NAMALWA (cell line): ENCODE measurements at places on chromosomes 4 and X.

DNA sequence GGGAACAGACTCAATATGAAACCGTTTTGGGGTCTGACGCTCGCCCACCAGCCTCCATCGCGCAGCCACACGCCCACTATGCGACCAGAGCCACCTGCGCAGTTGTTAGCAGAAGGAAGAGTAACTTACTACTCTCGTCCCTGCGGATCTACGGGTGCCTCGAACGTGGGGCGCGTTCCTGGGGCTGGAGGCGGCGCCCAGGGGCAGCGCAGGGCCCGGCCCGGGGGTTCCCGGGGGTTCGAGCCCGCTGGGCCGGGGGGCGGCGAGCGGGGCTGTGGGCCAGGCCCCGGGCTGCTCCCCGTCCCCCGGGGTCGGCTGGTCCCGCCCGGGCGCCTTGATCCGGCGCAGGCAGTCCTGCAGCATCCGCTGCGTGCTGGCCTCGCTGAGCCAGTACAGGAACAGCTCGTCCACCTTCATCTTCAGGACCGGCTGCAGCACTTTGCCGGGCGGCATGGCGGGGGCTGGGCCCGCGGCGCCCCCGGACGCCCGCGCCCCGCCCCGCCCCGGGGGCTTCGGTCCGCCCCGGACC, 404 bp downstream of the PPP2R3B start:
- DNase-seq = peak; percentile 41

- DNase-seq = peak; percentile 59
These were observed 338 bp upstream of the KLHL2 start for GRCh38 chr4:165207016-165207430.

DNA sequence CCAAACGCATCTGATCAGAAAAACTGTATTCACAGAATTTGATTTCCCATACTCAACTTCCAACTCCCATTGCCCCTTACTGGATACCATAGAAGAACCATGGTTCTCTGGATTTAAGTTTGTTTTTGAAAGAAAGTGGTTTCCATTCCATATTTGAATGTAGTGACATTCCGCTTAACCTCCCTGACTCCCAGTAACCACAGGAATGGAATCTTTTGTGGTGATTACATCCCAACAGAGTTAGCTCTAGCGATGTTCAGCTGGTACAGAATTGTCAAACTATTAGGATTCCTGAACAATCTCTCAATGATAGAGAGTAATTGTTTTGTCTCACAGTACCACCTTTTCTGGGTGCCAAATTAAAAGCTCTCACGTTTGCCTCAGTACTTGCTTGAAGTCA, 1.7 kb downstream of the NUDT10 start:
- no peak for DNase-seq

DNA sequence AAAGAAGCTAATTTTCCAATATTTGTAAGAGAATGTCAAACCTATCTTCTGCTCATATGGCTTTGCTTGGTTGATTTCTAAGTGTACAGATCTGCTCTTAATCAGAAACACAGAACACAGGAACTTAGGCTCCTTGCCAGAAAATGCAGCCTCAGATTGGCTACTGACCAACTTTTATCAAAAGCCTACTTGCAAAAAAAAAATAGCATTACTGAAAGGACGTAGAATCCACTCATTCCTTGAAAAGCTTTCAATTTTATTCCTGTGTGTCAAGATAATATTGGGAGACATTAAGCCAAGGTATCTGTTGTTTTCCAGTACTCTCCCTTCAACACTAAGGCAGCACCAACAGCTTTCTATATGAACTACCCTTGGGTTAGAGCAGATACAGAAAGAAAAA, 127.6 kb upstream of the INTU start:
- no peak for DNase-seq

- DNase-seq = no peak
These were observed 14.7 kb upstream of the RBMXL3 start for GRCh38 chrX:115174548-115174947.

GRCh38 chrX:39017716-39018115, 216.5 kb downstream of the MID1IP1 start:
- DNase-seq = no peak

DNA sequence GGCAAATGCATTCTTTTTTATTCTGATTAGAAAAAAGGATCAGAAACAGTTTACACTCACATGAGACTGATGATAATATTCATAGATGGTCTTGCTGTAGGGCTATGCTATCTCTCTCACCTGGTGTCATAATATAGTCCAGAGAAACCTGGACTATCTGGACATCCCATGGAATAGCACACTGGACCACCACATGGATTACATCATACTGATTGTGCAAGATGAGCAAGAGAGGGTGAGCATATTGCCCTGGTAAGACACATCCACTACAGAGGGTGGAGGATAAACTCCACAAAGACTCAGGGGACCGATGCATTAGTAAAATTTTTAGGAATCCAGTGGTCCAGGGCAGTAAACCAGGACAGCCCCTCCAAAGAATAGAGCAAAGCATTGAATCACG, 8.2 kb downstream of the SYN1 start:
- no peak for DNase-seq

DNA sequence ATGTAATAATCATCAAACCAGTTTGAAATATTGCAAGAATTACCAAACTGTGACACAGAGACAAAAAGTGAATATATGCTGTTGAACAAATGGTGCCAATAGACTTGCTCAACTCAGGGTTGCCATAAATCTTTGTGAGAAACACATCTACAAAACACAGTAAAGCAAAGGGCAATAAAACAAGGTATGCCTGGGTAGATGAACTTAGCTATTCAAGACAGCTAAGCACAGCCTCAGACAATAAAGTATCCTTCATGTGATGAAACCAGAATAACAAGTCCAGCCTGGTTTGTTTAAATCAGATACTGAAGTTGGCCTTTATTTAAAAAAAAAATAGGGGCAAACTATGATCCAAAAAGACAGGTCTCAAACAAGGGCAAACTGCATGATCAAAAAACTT, 19.2 kb downstream of the LAMTOR3 start:
- DNase-seq = no peak

- DNase-seq = no peak
These were observed 68.8 kb downstream of the SEC24D start for GRCh38 chr4:118767109-118767508.

DNA sequence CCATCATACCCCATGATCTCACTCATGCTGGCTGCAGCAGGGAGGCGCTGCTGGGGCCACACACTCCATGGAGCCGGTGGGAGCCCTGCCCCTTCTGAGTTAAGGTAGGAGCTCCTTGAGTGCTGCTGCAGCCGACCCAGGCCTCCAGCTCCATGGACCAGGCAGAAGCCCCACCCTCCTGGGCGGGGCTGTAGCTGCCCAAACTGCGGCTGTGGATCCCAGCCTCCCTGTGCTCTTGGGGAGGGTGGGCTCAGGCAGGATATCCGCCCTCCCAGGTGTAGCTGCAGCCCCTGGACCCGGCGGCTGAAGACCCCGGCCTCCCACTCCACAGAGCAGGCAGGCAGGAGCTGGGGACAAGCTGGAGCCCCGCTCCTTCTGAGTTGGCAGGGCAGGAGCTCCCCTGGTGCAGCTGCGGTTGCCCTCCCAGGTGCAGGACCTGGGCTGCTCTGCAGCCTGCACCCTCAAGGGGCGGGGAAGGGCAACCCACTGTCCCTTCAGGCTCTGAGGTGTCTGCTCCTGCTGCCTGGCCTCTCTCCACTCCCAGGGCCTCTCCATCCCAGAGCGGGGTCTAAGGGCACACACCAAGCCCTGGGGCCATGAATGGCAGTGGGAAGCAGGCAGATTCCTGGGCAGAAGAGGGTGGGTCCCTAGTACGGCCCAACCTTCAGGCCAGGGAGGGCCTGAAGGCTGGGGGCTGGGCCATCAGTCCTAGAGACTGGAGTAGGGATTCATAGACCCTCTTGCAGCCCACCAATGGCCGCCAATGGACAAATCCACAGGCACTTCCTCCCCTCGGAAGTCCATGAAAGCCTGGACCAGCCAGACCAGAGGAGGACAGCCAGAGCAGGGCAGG, 466.1 kb downstream of the DTHD1 start:
- DNase-seq = no peak

GRCh38 chrX:130702867-130703707, 199.9 kb downstream of the ENOX2 start:
- DNase-seq = no peak

- no peak for DNase-seq
These were observed 47.4 kb upstream of the GPM6B start for GRCh38 chrX:13864264-13864663.

DNA sequence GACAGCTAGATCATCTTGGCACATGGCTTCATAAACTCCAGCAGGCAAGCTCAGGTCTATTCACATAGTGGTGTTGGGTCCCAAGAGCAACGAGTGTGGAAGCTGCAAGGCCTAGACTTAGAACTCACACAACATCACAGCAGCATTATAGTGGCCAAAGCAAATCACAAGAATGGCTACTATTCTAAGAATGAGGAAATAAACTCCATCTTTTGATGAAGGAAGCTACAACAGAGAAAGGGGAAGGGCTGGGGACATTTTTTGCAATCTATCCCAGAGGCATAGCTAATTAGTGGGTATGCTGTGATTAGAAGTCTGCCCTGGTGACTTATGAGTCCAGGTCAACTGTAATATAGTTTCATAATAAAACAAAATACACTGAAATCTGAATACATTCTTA, 42.9 kb upstream of the TAB3 start:
- DNase-seq = no peak

DNA sequence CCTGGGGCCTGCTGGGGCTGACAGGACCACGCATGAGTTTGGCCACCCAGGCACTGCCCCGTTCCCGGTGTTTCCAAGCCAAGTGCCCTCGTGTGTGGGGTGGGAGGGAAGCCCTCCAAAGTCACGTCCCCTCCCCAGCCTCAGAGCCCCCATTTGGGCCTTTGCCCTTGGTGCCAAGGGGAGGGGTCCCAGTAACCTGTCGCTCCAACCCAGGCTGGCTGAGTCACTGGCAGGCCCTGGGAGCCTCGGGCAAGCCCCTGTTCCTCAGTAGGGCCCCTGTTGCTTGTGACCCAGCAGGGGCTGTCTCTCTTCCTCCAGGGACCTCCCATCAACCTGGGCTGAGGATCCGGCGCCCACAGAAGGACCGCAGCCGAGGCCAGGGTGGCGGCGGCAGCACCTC, 10.7 kb upstream of the HAUS7 start:
- no peak for DNase-seq

DNA sequence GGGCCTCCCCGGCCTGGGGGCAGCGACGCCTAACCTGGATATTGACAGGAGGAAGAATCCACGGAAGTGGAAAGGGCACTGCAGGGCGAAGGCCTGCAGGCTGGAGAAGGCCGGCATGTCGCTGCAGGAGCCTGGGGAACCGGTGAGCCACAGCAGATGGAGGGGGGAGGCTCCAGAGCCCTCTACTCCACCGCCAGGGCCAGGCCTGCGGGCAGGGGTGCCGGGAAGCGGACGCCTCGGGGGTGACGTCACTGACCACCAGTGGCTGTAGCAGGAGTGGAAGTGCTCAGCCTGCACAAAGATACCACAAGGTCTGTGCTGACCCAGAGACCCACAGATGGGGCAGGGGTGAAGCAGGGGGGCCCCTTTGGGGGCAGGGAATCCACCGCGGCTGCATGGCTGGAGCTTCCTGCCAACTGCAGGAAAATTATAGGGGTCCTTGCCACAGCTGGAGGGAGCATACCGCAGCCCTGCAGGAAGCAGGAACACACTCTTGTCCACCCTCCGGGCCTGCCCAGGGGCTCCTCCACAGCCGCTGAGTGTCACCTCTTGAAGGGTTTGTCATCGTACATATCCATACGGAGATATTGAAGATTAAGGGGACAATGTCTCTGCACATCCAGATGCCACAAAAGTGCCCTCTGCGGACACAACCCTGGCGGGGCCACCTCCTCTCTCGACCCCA, 7.6 kb upstream of the HTRA3 start:
- no peak for DNase-seq

- DNase-seq = peak; percentile 33
These were observed 196.2 kb downstream of the SNCA start for GRCh38 chr4:89640620-89641366.

DNA sequence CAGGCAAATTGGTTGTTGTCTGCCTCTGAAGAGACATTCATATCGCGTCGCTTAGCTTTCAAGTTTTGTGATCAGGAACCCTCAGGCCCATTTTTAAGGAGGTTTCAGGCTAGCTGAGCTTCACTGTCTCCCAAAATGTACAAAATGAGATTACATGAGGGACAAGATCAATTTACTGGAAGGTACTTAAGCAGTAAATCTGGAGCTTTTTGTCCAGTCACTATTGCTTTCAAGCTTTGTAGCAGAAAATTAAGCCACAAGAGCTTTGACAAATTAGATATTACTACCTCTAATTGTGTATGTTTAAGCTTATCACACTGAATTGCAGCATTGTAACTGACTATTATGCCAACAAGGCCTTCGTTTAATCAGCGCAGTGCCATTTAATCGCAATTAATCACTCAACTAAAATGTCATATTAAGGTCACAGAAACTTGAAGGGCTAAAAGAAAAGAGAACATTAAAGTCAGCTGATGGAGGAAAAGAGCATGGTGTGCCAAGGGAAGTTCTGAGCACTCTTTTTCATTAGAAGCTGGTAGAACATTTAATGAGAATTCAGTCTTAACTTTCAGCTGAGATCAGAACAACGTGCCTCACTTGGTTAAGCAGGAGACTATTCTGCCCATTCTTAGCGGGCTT, 353.0 kb downstream of the FBXO8 start:
- no peak for DNase-seq

GRCh38 chr4:83548151-83548905, 12.4 kb downstream of the GPAT3 start:
- no peak for DNase-seq

DNA sequence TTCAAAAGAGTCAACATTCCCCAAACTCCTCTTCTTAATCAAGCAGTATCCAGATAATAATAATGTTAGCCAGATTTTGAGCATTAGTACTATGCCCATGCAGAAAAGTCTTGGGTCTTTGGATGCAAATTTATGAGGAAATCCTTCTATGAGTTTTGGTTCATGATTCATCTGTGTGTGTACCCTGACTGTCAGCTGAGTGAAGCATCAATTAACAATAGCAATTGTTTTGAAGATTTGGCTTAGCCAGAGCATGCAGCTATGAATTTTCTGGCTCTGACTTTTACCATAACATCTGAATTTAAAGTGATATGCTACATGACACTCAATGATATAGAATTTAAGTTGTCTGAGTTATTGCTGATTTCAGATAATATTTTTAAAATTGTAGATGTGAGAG, 145.8 kb downstream of the KLHL4 start:
- DNase-seq = no peak

- peak; percentile 22 for DNase-seq
These were observed 63.2 kb upstream of the TNIP3 start for GRCh38 chr4:121227341-121227792.

DNA sequence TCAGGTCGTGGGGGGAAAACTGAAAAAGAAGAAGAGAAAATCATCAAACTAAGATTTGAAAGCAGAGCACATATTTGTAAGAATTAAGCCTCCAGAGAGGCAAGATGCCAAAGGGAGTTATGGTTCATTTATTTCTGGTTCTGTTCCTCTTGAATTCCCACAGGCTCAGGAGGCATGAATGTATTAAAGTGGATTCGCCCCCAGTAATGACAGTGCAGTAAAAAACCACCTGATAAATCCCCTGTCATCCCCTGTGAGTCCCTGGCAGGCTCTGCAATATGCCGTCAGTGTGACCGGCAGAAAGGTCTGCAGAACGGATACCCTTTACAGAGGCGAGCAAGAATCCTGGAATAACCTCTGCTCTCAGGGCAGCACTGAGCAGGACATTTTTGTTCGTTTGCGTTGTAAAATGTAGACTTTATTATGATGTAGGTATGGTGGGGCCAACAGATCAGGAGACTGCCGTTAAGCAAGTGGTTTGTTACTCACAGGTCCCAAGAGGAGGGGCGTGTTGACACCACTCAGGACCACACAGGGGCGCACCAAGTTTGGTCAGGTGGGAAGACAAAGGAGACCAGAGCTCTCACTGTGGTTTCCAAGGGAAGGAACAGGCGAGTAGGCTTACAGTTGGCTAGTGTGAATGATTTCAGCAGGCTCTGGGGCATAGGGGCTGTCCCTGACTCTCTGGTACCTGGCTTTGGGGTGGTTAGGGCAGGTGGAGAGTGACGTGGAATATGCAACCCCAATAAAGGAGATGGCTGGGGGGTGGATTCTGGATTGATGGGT, 75.3 kb downstream of the DHRSX start:
- no peak for DNase-seq
